Endothelial cell (in vitro differentiated cells): ENCODE measurements at places on chromosomes 11 and 22. TPM values are rescaled to one million over a fixed set of nuclear protein-coding genes. Genes with fewer than 3 reads are reported as not detected.

PITPNM1 gene
- total RNA-seq = 11.5 TPM

ZP1 gene
- total RNA-seq = not detected

FGF3 gene
- total RNA-seq = not detected

MUC5AC gene
- total RNA-seq = not detected

SCGB1C1 gene
- not detected for total RNA-seq

CSKMT gene
- 8.7 TPM for total RNA-seq
